Right atrium auricular region (tissue), 2 donors: ENCODE measurements at places on chromosomes 16 and 17. TPM values are rescaled to one million over a fixed set of nuclear protein-coding genes. Genes with fewer than 3 reads are reported as not detected.

The PRKCA gene
- 6.4 TPM for total RNA-seq

The PRAC1 gene
- total RNA-seq, result not detected

The CHRNE gene
- 167 TPM for total RNA-seq

The FBXL16 gene
- 1.7 TPM for total RNA-seq

The SDR42E2 gene
- total RNA-seq, result not detected

DNA sequence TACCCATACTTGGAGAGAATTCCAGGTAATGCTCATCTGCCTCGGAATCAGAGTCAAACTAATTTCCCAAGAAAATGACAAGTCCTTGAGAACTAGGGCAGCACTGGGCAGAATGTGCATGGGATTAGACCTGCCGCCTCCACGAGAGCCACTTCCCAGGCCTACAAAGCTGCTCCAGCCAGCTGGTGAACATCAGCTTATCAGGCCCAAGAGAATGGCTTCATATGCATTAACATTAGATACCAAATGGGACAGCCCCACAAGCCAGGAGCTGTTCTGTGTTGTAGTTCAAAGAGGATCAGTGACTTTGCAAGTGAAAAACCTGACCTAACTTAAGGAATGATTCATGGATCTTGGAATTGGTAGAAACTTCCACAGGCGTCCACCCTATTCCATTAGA, 203.3 kb downstream of the CYLD start:
- DNase-seq, result no peak

DNA sequence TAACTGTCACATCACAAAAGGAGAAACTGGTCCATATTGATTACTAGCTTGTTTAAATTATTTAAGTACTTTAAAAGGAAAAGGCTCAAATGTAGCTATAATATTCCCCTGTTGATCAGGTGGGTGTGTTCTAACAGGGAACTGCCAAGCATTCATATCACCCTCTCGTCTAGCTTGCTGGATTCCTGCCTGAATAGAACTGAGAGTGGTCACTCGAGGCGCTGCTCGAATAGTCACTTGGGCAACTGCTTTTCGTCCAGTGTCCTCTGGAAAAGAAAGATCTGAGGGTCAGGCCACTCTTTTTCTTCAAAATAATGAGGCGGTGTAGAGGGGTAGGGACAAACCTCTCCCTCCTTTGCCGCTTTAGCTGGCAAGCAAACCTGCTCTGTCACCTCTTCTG, 36.4 kb upstream of the USP22 start:
- no peak for DNase-seq

DNA sequence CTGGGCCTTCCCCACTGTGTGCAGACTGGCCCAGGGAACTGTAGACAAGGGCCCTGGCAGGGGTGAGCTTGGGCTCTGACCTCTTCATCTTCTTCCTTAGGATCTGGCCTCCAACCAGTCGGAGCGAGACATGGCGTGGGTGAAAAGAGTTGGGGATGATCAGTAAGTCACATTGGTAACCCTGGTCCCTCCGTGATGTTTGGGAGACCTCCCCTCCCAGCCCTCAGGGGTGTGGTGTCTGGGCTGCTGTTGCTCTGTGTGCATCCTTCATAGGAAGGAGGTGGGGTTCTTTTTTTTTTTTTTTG, 5.5 kb downstream of the TBKBP1 start:
- DNase-seq, result no peak

DNA sequence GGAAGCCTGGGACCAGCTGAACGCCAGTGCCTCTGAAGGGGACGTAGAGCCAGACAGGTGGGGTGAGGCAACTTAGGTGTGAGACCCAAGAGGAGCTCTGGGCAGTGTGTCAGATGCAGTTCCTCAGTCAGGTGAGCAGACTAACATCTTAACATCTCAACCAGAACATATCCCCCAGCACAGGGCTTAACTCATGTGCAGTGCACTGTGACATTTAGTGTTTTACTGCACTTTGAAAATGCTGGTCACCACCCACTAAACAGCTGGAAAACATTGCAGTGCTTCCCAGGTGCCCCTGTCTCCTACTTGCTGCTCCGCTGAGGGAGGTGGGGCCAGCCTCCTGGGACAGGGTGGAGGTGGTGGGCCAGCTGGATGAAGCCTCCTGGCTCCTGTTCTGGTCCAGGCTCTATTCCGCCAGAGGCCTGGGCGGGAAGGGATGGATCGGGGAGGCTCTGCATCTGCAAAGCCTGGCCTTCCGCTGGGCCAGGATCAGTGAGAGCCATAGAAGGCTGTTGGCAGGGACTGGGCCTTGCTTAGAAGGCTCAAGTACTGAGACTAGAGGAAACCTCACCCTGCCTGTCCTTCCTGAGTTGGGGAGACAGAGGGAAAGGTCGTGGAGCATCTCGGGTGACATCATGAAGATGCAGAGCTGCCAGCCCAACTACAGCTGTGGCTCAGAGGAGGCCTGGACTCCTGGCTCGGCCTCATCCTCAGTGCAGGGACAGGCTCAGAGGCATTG, 7.9 kb upstream of the MRC2 start:
- DNase-seq, result no peak

GRCh38 chr16:77434530-77435271, at the start of gene ADAMTS18:
TSS of gene ADAMTS18 (minus strand) at chr16:77435034. CDS start at chr16:77434695, 339 bp downstream.
- no peak for DNase-seq

DNA sequence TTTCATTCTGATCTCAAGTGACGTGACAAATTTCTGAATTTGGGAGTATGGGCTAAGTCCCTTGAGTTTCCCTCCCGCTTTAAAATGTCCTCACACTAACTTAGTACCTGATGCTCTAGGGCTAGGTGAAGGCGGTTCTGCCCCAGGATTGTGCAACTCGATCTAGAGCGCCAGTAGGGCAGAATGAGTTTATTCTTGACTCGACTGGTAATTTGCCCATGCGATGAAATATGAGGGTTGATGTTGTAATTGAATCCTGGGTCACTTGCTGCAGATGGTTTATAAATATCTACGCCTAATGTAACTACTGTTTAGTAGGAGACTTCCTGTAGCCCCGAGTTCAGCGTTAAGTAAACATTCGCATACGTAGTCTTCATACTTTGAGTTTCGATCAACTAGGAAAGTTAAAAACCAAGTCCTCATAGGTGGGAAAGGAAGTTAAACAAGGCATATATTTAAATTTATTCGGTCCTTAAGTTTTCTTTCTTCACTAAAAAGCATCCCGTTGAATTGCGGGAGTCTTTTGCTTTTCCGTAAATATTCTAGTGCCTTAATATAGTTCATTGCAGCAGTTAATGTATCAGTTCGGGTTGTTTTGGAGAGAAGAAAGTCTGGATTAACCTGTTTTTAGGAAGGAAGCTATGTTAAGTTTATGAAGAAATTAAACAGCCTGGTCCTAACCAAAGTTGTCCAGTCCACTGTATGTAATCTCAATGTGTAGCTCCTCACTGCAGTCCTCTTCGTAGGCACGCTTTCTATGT, 1.6 kb downstream of the CTCF start:
- DNase-seq, result no peak

GRCh38 chr16:57998992-57999365, 1.5 kb downstream of the ZNF319 start:
- no peak for DNase-seq

- no peak for DNase-seq
Observed at GRCh38 chr16:78748220-78748929, 648.9 kb downstream of the WWOX start.
